ENCODE measurements at places on chromosomes 12 and 14.

- DNase-seq, result peak; percentile 98
Observed at GRCh38 chr12:1606021-1606622, 11.7 kb upstream of the FBXL14 start.

GRCh38 chr12:75852143-75852542, 179.4 kb downstream of the PHLDA1 start:
- DNase-seq, result peak; percentile 34

DNA sequence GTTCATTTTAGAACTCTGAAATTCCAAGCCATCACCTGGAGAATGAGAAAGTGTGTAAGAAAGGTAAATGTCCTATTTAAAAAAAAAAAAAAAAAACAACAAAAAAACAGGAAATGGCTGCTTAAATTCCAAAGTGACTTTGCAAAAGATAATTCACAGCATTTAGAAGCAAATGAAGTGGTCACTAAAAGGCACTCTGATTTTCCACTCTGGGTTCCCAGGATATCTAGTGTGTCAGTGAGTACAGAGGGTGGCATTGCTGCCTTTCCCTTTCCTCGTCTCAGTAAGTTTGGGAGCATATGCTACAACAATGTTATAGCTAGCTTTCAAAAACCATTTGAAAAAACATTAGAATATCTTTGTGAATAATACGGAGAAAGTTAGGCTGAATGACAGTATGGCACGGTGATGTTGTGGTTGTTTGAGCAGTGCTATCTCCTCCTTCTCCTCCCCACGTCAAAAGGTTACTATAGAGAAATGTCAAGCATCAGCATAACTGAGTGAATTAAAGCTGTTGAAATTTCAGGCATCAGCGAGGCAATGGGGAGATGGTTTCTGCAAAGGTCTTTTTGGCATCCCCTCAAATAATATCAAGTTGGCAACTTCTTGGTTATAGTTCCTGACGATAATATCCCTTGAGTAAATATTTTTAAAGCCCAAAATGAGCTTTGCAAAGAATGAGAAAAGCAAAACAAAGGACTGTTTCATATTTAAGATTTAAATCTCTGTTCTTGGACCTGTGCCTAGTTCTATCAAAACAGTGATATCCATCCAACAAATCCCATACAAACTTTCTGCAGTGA, 164.5 kb upstream of the E2F7 start:
- no peak for DNase-seq

DNA sequence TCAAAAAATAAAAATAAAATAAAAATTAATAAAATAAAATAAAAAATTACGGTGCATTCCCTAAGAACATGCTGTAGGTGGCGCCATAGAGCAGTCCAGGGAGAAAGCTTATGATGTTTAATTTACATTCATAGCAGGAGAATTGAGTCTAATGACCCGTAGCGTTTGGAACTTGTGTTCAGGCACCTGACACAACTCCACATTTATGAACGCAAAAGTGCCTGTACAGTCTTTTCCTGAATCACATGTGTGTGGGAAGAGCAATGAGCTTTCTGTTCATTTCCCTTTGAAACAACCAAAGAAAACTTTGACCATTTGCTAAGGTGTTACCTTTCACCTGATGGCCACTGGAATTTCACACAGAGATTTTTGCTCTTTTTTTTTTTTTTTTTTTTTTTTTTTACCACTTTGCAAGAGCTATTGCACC, 60.6 kb upstream of the KCNA1 start:
- peak; percentile 96 for DNase-seq

DNA sequence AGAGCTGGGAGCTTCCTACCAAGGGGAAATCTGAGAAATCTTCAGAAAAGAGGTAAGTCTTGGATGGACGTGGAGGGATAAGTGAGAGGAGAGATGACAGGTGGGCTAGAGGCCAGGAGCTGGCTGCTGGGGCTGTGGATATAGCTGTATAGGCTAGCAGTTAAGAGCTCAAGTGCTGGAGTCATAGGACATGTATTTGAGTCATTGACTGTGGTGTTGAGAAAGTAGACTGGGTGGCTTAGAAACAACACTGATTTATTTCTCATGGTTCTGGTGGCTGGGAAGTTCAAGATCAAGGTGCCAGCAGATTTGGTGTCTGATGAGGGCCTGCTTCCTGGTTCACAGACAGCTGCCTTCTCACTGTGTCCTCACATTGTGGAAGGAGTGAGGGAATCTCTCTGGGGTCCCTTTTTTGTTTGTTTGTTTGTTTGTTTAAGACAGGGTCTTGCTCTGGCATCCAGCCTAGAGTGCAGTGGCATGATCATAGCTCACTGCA, 151.1 kb upstream of the FUT8 start:
- DNase-seq, result no peak

DNA sequence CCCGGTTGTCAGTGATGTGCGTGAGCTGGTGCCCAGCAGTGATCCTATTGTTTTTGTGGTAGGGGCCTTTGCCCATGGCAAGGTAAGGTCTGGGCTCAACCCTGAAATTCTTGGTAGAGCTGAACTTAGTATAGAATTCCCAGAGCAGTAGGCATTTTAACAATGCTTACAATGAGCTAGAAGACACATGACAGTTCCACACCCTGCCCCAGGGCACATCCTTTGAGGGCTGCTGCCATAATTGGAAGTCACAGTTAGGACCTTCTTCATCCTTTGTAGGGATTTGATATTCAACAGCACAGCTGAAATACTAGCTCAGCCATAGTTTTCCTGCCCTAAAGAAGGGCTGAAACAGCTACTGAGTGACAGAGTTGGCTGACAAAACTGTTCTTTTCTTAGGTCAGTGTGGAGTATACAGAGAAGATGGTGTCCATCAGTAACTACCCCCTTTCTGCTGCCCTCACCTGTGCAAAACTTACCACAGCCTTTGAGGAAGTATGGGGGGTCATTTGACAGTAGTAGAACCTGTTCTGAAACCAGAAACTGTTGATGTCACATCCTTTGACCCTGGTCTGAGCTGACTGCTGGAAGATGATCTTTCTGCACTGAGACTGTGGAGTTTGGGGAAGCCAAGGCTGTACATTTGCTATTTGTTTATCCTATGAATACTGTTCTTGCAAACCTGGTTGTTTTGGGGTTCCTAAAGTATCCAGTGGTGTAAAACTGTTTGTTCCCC, 4.8 kb downstream of the EMG1 start:
- no peak for DNase-seq

GRCh38 chr12:62123721-62124203, 136.4 kb upstream of the USP15 start:
- peak; percentile 87 for DNase-seq

- no peak for DNase-seq
Observed at GRCh38 chr12:124379938-124380754, 85.3 kb downstream of the RFLNA start.

GRCh38 chr12:127550271-127550670, 716.7 kb upstream of the TMEM132C start:
- DNase-seq, result peak; percentile 69

- DNase-seq, result no peak
Observed at GRCh38 chr14:55458800-55459515, 18.5 kb upstream of the TBPL2 start.

GRCh38 chr12:63814146-63814772, 30.2 kb upstream of the SRGAP1 start:
- no peak for DNase-seq

DNA sequence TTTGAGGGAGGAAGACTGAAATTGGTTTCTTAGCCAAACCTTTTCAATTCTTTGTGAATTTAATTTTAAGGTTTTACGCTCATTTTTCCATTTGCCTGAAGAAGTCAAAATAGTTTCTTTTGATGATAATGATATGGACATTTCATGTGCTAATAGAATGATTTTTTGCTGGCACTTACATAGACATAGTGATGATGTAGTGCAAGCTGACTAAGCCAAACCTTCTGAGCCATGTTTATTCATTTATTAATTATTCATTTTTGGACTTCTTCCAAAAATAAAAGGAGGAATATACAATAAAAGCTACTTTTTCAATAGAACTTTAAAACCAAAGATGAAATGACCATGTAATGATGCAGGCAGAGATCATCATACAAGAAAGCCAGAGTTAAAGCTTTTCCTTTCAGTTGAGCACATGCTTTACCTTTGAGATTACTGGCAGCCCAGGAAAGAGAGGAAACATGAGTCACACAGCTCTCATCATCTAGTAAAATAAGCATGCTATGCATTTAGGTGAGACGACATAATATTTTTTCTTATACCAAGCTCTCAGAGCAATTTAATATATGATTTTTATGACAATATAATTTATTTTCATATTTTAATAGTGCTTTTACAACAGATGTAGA, 24.8 kb downstream of the KCNA1 start:
- DNase-seq, result peak; percentile 81

GRCh38 chr12:130357729-130358330, 20.1 kb downstream of the PIWIL1 start:
- DNase-seq, result peak; percentile 85

GRCh38 chr12:1821805-1822204, 1.4 kb downstream of the LRTM2 start:
- DNase-seq, result no peak

GRCh38 chr12:32365473-32366064, 33.8 kb upstream of the FGD4 start:
- DNase-seq, result peak; percentile 87

DNA sequence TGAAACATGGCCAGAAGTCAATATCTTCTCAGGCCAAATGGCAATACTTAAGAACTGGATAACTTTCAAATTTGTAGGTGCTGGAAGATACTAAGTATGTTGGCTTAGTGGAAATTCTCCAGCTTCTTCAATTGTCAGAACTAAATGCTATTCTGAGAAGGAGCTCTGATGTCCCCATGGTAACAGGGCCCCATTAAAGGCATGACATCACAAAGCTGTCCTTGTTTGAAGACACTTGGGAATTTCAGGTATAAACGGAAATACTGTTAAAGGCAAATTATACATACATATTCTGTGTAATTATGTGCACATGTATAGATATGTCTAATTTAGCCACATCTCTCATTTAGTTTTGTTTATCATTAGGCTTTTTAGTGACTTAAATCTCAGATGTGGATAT, 210.0 kb upstream of the SEL1L start:
- no peak for DNase-seq

DNA sequence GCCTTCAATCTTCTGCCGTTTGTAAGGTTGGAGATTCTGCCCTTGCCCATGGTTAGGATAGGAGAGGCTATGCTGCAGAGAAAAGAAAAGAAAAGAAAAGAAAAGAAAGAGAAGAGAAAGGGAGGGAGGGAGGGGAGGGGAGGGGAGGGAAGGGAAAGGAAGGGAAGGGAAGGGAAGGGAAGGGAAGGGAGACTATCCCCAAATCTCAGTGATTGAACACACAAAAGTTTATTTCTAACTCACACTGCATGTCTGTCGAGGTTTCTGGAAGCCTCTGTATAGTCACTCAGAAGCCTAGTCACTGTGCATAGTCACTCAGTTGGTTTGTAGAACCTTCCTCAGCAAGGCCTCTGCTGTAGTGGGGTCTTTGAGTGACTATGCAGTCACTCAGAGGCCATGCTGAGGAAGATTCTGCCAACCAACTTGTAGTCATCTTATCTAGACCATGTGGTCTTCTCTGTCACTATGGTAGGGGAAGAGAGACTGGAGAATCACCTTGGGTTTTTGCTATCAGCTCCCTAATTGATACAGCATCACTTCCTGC, 52.3 kb upstream of the ABCC9 start:
- DNase-seq, result no peak

- DNase-seq, result peak; percentile 31
Observed at GRCh38 chr12:2011643-2012607, 7.7 kb upstream of the DCP1B start.
